M059J (cell line): ENCODE measurements at places on chromosomes 1 and 21.
A peak's percentile ranks its signal among the peaks of the same experiment; 100 is the strongest.

GRCh38 chr1:208207388-208208131 lies 36.6 kb downstream of the PLXNA2 start:
- peak; percentile 92 for DNase-seq

DNA sequence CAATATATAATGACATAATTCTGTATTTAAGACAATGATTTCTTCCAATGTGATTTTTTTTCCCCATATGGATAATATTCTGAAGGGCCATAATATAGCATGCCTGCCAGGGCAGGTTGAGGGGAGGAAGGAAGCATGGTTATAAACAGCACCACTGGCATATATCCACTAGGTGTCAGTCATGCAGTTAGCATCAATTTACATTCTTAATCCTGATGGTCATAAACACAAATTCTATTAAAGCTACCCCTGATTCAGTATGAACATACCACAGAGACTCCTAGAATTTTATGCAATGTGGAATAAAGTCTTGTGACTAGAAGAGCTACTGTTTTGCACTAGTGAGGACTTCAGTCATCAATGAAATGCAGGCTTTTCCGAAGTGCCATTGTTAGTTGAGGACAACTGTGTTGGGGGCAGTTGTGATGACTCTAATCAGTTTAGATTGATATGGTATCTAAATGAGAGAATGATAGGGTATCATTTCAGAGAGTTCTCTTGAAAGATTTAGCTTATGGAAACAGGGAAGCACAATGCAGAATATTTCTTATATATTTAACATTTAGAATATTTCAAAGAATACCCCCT lies 342.7 kb upstream of the NR5A2 start:
- DNase-seq: peak; percentile 78

GRCh38 chr1:67741121-67741520 lies 56.1 kb downstream of the GADD45A start:
- no peak for DNase-seq

DNA sequence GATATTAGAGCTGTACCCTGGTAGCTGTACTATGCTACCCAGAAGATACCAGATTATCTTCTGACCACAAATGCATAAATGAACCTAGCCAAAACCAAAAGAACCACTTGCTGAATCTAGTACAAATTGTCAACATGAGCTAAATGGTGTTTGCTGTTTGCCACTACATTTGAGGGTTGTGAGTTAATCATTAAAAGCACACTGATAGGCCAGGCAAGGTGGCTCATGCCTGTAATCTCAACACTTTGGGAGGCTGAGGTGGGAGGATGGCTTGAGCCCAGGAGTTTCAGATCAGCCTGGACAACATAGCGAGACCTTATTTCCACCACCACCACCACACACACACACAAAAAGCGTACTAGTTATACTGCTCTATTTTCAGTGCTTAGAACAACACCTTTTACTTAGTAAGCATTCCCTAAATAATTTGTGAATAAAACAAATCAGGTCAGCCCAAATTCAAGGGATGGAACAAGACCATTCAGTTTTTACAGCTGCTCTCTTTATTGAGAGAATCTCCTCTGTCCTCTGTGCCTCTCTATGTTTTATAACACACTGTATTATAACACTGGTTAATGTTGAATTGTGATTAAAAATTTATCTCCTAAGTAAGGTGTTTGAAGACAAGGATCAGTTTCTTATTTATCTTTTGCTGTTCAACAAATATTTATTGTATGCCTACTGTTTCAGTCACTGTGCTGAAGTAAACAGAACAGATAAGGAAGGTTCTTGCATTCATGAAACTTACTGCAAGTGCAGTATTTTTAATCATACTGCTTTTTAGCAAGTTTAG lies 44.0 kb downstream of the MAGI3 start:
- DNase-seq: no peak

DNA sequence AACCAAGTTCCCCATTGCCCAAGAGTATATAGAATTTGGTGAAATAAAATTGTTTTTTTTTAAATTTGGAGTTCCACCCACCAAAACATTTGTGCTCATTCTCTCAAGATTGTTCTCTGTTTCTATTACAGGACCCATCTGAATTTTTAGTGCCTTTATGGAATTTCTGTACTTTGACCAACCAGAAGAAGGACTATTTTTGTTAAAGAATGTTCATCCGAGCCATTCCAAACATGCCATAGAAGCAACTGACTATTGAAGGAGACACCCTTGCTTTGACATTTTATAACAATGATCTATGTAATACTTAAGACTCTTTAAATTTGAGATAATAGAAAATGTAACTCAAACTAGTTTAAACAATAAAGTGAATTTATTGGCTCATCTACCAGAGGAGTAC lies 655.7 kb upstream of the ADAMTS5 start:
- DNase-seq: no peak

- DNase-seq: peak; percentile 58
Observed at GRCh38 chr21:20996421-20997310, 1.5 kb upstream of the NCAM2 start.

GRCh38 chr1:41488040-41488951 lies 3.8 kb upstream of the EDN2 start:
- DNase-seq: no peak

DNA sequence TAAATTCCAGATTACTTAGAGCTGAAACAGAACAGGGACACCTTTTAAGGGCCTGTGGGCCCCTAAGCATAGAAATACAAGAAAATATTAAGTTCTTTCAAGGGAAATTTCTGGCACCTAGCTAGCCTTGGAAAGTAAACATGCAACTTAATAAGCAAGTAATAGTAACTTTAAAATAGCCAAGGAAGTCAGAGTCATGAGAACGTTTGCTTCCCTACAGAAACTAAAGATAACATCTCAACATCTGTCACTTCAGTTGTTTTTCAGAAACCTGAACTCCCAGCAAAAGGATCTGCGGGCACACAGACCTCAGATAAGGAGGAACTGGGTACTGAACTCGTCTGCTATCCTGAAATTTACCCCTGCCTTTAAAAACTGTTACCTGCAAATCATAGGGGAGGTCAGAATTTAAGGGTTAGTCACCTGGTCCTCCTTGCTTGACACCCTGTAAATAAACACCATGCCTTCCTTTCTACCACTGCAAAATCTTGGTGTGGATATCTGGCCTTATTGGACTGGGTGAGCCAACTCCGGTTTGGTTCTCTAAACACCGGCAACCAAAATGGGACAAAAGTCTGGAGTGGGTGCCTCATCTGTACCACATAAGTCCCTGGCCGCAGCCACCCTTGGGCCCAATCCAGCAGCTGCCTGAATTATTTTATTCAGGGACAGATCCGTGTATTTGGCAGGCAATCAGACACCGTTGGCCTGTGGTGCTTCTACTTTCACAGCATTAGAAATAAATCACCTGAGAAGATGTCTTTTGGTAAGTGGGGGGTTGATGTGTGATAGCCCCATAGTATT lies 27.9 kb downstream of the NRDC start:
- DNase-seq: no peak

DNA sequence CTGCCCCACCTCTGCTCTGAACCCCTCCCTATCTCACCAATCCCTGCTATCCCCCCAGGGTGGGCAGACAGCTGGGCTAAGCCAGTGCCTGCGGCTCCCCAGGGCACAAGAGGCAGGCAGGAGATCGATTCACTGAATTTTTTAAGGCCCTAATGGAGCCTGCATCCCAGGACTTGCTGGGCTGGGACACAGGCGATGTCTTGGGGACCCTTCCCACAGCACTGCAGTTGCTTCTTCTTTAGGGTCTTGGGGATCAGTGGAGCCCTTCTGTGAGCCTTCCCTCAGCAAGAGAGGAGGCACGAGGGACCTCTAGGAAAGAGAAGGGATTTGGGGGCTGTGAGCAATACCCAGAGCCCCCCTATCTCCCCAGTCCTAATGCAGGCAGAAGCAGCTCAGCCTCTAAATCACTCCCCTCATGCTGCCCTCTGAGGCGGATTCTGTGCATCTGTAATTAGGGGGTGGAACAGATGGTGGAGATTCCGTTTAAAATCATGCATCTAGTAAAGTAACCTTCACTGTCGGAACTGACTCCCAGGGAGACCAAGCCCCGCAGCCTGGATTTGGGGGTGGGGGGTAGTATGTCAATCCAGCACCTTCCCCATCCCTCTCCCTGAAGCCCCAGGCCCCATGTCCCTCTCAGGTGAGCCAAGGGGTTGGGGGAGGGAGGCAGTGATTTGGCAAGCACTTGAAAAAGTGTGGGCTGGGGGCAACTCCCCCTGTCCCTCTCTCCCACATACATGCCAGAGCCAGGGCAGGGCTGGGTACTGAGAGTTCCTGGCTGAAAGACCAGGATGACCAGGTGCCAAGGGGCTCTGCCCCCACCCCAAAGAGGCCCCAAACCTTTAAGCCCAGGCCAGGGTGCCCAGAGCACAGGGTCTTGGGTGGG lies 10.0 kb downstream of the AHDC1 start:
- DNase-seq: no peak

DNA sequence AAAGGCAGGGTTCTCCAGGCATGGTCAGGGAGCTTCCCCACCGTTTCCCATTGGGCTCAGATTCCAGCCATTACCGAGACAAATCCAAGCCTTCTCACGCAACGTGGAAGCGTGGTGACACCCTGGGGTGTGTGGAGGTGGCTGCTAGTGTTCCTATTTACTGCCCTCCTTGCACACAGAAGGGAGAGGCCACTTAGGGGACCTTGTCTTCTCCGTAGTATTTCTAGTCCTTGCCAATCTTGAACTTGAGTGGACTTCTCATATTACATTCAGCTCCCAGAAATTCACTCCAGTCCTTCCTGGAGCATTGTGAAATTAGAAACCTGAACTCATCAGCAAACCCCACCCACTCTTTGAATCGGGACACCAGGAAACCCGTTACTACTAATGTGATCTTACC lies 131.6 kb downstream of the AJAP1 start:
- peak; percentile 7 for DNase-seq

GRCh38 chr1:233614743-233615521 lies 1.0 kb downstream of the KCNK1 start:
- no peak for DNase-seq

DNA sequence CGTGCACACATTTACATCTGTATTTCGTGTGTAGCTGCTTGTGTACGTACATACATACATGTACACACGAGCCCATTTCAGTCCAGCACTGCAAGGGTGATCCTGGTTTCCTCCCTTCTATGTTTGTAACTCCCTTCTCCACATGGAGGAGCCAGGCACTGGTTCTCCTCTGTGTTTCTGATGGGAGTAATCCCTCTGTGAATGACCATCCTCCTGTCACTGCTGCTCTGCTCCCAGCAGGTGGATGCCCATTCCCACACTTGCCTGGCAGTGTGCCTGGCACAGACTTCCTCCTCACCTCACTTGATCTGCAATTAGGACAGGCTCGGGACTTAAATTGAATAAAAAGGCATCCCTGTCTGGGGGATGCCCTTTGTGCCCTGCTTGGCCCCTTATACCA lies 37.1 kb downstream of the TRAPPC10 start:
- DNase-seq: no peak

GRCh38 chr1:205067031-205067430 lies 17.2 kb downstream of the TMEM81 start:
- DNase-seq: no peak

- no peak for DNase-seq
Observed at GRCh38 chr1:6424000-6424565, 493 bp upstream of the ESPN start.

GRCh38 chr1:34910425-34910824 lies 19.0 kb downstream of the DLGAP3 start:
- DNase-seq: no peak

- peak; percentile 49 for DNase-seq
Observed at GRCh38 chr1:1359308-1359663, 931 bp upstream of the MXRA8 start.

GRCh38 chr1:99877568-99877967 lies 27.4 kb downstream of the AGL start:
- no peak for DNase-seq

DNA sequence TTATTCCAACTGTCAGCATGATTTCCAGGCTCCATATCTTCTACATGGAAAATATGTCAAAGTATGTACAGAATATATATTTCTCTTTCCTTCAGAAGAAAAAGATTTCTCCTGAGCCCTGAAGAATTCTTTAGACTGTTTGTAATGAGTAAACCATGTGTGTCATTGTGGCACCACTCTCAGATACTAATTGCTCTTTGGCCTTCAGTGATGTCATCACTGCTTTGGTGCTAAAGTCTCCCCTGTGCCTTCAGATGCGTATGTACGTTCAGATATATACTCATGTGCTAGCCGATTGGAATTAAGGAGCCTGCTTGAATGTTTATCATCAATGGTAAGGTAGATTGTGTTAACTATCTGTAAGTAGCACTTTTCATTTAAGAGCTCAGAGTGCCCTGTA lies 20.6 kb upstream of the NBL1 start:
- DNase-seq: no peak

DNA sequence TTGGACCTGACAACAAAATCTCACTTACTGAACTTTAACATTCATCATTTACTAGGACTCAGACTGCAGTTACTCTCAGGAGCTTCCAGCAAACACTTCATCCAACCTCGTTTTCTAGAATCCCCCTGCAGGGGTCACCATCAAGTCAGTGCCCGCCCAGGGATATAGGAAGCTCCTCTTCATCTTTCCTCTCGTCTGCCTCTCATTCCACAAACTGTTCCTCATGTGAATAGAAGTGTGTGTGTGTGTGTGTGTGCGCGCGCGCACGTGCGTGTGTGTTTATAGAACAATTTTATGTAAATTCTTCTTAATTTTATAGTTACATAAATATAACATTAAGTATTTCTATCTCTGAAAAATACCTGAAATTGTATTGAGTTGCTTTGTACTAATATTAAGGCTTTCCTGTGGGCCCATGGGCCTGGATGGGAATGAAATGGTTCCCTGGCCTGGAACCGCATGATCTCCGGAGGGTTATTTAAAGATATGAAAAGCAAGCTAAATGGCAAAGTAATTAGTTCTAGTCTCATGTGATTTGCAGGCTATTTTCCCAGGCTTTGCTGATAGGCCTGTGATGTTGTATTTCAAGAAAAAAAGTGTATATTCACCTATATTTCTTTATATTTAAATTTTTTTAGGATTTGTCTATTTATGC lies 21.7 kb upstream of the ABCD3 start:
- DNase-seq: no peak

GRCh38 chr1:61423643-61424042 lies 301.3 kb downstream of the TM2D1 start:
- DNase-seq: no peak

GRCh38 chr21:34330055-34330454 lies 33.8 kb upstream of the KCNE2 start:
- DNase-seq: no peak

DNA sequence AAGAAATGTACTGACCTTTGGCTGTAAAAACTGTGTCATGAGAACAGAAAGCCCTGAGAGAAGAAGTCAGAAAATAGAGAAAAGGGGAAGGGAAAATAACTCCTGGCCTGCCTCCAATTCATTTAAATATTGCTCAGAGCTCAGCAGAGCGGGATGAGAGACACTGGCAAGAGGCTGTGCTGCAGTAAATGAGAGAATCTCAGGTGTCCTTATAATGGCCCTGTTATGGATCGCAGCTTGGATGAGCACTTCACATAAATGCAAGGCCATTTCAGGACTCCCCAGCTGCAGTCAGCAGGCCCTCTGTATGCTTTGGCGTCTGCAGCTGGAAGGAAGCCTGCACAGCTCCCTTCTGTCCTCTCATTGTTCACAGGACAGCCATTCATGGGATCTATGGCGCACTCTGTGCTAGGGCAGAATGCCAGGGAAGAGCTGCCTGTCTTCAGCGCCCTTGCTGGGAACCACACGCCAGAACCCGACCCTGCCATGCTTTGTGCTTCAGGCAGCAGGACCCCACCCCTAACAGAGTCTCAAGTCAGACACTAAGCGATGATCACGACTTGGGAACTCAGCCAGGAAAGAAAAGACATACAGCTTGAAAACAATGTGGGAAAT lies 20.7 kb upstream of the ABCB10 start:
- DNase-seq: peak; percentile 39

- DNase-seq: peak; percentile 43
Observed at GRCh38 chr1:101506541-101507164, 269.8 kb downstream of the S1PR1 start.

GRCh38 chr1:7679873-7680206 lies 91.3 kb upstream of the VAMP3 start:
- DNase-seq: no peak
